ENCODE measurements at places on chromosomes 4 and X. TPM values are rescaled to one million over a fixed set of nuclear protein-coding genes. Genes with fewer than 3 reads are reported as not detected.

GRCh38 chrX:37580080-37580479, 8.6 kb downstream of the LANCL3 start:
- DNase-seq, result no peak

The PDLIM3 gene
- total RNA-seq, result 127 TPM

DNA sequence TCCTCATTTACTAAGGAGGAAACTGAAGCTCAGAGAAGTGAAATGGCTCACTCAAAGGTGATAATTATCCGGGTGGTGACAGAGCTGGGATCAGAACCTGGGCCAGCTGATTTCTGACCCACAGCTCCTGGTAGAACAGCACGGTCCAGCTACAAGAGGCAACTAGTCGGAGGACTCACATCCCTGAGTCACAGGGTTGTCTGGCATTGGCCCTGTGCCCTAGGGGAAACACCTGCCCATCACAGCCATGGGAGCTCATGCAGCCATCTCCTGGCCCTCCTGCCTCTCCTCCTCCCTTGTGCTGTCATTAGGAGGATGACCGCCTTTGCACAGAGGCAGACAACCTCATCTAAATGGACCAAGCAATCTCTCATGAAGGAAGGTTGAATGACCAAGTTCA, 115.2 kb upstream of the TSPAN5 start:
- DNase-seq, result no peak

DNA sequence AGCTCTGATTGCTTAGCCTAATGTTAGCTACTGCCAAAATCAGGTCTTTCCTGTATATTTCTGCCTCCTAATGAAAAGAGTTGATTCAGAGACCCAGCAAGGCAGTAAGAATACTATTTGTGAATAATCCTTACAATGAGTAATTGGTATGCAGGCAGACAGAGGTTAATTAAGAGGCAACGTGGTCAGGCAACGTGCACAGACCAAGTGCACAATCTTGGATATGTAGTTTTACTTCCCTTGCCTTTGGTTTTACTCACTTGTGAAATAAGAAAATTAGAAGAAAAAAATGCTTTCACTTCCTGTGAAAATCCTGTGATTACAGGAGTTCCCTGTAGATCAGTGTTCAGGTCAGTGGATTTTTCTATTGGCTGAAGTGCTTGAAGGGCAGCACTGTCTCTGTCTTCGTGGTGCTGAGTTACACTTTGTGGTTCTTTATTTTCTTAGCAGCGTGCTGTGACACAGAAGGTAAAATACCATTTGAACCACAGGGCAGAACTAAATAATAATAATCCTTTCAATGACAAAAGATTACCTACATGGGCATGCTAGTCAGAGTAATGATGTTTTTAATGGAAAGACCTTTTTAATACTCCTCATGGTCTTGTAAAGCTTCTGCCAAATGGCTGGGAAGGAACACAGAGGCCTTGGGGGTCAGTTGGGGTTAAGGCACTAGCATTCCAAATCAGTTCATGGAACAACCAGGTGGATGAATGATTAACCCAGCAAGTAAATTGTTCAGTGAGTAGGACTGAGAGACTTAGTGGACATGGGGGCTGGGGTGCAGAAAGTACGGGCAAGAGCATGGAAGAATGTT, 430.9 kb downstream of the MAPK10 start:
- DNase-seq, result no peak

- no peak for DNase-seq
These were observed 46.5 kb upstream of the SOD3 start for GRCh38 chr4:24748758-24749350.

The INTU gene
- 15.0 TPM for total RNA-seq

The PSAPL1 gene
- total RNA-seq, result not detected

DNA sequence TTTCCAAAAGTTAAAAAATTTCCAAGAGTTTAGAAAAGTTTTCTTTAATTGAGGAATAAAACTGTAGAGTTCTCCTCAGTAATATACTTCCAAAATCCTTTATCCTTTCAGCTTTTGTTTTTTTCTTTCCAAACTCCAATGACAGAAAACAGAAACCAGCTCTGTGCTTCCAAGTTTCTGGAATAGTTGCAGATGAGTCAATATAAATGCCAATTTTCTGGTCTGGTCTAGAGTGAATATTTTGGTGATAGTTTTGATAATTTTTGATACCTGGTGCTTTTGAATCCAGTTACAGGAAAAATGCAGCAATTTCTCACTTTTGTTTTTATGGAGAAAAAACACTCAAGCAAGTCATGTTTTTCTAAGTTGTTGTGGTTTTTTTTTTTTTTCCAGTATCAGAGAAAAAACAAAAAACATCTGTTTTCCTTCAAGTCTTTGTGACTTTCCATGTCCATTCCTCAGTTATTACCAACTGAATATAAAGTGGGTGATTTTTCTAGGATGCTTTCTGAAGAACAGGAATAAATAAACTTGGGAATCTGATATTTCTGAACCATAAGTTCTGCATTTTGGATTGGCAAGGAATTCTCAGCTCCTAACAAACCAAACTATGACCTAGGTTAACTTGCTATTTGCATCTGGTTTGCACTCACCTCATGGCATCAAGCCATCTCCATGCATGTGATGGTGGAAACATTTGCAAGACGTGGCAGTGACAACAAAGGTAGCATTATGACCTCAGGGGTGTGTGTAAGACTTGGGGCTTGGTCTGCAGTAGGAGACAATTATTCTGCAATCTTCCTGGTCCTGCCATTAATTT, 139.1 kb downstream of the VEGFC start:
- no peak for DNase-seq

The SSX2 gene
- not detected for total RNA-seq

The PNCK gene
- 12.3 TPM for total RNA-seq

GRCh38 chr4:117699595-117699994, 334.7 kb upstream of the NDST3 start:
- no peak for DNase-seq

The UNC5C gene
- 6.2 TPM for total RNA-seq

DNA sequence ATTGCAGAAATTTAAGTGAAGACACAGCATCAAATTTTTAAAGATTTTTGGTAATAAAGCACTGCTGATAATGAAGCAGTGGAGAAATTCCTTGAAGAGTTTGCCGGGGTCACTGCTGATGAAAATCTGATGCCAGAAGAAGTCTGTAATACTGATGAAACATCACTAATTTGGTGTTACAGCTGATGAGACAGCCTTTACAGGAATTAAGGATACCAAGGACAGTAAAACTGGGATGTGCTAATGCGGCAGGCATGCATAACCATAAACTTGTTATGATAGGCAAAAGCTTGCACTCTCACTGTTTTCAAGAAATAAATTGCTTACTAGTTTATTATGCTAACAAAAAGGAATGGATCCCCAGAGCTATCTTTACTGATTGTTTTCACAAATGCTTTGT, 52.9 kb upstream of the VEGFC start:
- no peak for DNase-seq

GRCh38 chr4:12846368-12846767, 637.8 kb downstream of the RAB28 start:
- no peak for DNase-seq

The IL1RAPL2 gene
- 8.3 TPM for total RNA-seq

DNA sequence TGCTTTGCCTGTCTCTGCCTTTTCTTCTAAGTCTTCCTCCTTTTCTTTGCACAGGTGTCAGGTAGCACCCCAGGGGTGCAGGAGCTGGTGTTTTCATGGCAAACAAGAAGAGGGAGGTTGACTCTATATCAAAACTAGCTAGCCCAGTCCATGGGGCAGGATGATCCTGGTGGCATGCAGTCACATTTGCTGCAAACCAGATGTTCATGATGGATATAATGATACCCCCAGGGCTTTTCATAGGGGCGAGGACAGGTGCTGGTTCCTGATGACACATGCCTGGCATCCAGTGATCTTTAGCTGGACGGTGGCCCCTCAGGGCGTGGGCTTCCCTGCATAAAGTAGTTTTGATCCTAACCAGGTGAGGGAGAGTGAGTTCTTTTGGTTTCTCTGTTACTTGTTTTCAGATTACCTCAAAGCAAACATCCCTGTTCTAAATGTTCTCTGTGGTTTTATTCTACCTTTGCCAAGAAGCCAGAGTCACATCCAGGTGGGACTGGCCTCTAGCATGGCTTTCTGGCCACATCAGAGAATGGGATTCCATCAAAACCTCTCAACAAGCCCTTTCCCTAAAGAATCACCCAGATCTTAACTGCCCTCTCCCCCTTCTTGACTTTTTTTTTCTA, 11.2 kb upstream of the UBA6 start:
- no peak for DNase-seq

The SCML2 gene
- total RNA-seq, result 1.2 TPM

GRCh38 chr4:85779165-85779564, 304.2 kb downstream of the ARHGAP24 start:
- DNase-seq, result no peak

The MAGEE1 gene
- 3.2 TPM for total RNA-seq

The MAGEA8 gene
- not detected for total RNA-seq

GRCh38 chr4:113893546-113893945, 85.9 kb downstream of the ARSJ start:
- no peak for DNase-seq

The GASK1B gene
- total RNA-seq, result 30.8 TPM

- peak; percentile 44 for DNase-seq
These were observed 388.4 kb upstream of the SPOCK3 start for GRCh38 chr4:167622481-167623240.

The SH2D1A gene
- total RNA-seq, result not detected

The TMPRSS11B gene
- not detected for total RNA-seq

- DNase-seq, result no peak
These were observed 141.5 kb upstream of the RBPJ start for GRCh38 chr4:26179316-26179760.

DNA sequence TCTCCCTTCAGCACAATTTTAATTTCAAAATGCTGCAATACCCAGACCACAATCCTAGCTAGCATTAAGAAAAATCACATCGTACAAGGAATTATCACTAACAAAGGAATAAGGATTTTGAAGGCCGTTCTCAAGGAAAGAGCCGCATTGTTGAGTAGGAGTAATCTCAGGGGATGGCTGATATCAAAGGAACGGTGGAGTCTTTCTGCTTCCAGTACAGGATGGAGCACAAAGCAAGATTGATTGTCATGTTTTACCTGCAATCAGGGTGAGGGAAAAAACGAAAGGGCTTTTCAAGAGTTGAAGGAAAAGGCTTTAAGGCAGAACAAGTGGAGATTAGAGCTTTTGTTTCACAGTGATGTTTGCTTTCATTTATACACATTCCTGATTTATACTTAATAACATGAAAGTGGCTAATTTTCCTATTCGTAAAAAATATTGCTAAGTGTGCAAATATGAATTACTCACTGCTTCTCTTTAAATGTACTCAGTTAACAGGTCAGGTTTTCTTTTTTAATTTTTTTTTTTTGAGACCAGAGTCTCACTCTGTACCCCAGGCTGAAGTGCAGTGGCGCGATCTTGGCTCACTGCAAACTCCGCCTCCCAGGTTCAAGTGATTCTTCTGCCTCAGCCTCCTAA, 207.0 kb downstream of the TRIML1 start:
- no peak for DNase-seq

- no peak for DNase-seq
These were observed 7.5 kb downstream of the MSANTD1 start for GRCh38 chr4:3256230-3257102.

- no peak for DNase-seq
These were observed 111.3 kb downstream of the CEP135 start for GRCh38 chr4:56060036-56060435.

The COX7B2 gene
- not detected for total RNA-seq

DNA sequence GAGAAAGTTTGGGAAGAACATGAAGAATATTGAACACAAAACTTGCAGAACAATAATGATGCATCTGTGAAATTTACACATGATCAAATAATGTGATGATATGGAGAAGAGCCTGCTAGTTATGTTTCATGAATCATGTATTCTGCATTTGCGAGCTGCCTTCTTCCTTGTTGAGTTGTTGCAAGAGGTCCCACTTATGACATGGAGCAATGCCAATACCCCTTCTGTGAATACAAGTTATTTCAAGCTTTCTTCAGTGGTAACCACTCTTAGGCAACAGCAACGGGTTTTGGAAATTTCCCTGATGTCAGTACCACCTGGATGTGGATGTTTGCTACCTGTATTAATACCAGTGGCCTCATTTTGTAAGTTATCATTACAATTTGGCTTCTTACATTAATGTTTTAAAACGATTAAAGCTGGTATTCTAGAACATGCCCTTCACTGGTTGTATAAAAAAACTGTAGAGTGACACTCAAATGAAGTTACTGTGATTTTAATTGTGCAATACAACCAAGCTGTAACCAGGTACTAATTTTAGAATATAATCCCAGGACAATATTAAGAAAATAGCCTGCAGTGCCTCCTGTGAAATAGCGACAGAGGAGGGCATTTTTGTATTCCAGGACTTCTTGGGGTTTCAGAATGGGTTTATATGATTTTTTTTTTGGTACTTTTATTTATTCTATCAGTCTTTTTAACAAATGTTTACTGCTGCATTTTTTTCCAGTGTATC, 25.3 kb downstream of the IQCM start:
- no peak for DNase-seq

DNA sequence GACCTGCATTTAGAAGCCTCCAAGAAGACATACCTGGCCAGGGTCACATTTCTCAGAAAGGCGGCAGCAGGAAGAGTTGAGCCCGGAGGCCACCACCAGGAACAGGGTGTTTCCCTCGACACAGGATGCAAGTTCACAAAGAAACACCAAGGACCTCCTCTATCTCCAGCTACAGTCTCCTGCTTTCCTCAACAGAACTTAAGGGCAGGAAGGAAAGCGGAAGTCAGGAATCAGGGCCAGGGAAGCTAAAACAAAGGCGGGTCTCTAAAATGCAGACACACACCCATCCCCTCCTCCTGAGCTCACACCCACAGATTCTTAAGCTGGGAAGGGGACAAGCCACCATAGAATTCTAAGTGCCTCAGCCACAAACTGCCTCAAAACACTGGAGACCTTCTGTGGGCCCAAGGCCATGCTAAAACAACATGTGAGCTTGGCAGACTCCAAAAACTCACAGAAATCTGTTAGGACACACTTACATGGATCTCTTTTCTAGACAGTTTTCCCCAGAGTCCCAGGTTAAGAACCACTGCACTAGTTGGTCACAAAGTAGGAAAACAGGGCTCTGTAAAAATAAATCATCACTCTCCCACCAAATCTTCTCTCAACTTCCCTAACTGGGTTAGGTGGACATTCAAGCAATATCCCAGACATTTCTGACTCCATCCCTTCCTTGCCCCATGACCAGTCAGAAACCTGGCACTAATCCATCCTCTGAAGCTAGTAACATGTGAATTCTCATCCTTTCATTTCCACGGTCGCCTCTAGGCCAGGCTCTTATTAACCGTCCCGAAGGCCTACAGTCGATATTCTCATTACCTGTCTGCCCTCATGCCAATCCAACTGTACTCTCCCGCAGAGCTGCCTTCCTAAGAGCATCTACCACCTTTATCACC, 163.2 kb downstream of the APBB2 start:
- DNase-seq, result no peak

The TMEM154 gene
- 86.5 TPM for total RNA-seq

DNA sequence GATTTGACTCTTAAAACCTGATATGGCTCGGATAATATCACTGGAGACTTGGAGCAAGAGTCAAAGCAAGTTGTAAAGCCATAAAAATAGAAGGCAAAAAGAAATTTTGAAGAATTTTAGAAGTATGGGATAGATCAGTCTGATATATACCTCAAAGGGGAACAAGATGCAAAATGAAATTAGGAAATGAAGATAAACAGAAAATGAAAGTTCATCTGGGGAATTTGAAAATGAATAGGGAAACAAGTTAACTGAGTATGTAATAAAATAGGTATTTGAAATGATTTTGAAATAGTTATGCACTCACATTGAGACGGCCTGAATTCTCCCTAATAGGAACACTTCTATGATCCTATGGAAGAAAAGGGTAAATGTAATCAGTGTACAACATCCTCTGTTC, 5.7 kb downstream of the CYP2U1 start:
- DNase-seq, result no peak

The MAGEA2B gene
- not detected for total RNA-seq

Measured in ureter (tissue), 1 donor.